Mesenchymal stem cell (in vitro differentiated cells and primary cell): ENCODE measurements at places on chromosomes 3 and 15.
A peak's percentile ranks its signal among the peaks of the same experiment; 100 is the strongest.

GRCh38 chr3:195790901-195791300 is 20.8 kb downstream of the MUC4 start:
- DNase-seq, result no peak

- no peak for DNase-seq
Measured at GRCh38 chr3:21170964-21171363, 580.0 kb downstream of the ZNF385D start.

GRCh38 chr15:76764004-76764403 is 141.1 kb downstream of the SCAPER start:
- no peak for DNase-seq

DNA sequence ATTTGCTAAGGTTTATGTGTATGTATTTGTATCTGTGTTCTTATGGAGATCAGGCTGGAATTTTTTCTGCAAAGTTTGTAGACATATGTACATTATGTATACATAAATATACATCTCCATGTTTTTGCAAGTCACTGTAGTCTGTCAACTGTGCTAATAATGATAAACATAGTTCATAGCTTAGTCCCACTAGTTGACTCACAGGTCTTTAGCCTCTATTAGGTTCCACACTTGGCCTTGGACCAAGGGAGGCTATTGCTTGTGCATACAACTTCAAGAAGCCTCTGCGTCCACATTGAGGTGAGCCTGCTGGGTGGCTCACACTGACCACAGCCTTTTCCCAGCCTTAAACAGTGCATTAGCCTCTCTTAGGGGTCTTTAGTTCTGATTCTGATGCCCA is 243.8 kb upstream of the PEX5L start:
- DNase-seq, result no peak

GRCh38 chr15:36893276-36893675 is 207.1 kb downstream of the MEIS2 start:
- DNase-seq, result no peak

DNA sequence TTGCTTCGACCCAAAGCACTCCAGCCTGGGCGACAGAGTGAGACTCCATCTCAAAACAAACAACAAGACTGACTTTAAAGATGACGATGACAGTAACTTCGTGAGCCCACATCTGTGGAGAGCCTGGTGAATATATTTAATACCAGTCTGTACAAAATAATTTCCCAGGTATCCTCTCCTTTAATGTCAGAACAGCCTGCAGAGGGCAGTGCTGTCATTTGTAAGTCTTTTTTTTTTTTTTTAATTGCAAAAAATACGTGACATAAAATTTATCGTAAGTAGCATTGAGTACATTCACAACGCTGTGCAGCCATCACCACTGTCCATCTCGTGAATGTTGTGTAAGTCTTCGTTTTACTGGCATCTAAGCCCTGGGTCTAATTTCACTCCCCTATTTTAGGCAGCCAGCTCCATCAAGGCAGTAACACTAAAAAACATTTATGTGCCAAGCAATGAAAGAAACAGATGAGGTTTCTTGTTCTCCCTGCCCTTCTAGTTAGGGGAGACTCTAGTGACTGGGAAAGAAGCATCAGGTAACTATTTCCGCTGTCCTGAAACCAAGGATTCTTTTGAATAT is 1.4 kb downstream of the HTD2 start:
- DNase-seq, result peak; percentile 75
